Stimulated activated CD4-positive, alpha-beta T cell treated with anti-CD3 and anti-CD28 coated beads, TNF-alpha, amount 100 ng/mL, for 24 hours (primary cell): ENCODE measurements at places on chromosomes 7 and 10.

- DNase-seq = no peak
Observed at GRCh38 chr10:106771154-106771553, 393.4 kb downstream of the SORCS1 start.

DNA sequence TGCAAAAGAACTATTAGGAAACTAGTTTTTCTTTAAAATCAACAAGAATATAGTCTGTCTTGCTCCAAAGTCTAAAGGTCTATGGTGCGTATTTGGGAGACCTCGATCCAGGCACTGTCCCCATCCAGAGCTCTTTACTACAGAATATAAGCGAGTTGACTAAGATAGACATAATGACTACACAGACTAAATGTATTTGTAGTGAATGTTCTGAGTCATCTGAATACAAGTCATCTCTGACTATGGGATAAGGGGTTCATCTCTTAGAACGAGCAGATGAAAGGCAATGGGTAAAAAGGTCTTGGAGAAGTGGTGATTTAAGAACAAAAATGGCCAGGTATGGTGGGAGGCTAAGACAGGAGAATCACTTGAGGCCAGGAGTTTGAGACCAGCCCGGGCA, 136.0 kb upstream of the RSU1 start:
- DNase-seq = no peak

GRCh38 chr10:108469940-108470339, 1305.4 kb upstream of the SORCS1 start:
- no peak for DNase-seq

DNA sequence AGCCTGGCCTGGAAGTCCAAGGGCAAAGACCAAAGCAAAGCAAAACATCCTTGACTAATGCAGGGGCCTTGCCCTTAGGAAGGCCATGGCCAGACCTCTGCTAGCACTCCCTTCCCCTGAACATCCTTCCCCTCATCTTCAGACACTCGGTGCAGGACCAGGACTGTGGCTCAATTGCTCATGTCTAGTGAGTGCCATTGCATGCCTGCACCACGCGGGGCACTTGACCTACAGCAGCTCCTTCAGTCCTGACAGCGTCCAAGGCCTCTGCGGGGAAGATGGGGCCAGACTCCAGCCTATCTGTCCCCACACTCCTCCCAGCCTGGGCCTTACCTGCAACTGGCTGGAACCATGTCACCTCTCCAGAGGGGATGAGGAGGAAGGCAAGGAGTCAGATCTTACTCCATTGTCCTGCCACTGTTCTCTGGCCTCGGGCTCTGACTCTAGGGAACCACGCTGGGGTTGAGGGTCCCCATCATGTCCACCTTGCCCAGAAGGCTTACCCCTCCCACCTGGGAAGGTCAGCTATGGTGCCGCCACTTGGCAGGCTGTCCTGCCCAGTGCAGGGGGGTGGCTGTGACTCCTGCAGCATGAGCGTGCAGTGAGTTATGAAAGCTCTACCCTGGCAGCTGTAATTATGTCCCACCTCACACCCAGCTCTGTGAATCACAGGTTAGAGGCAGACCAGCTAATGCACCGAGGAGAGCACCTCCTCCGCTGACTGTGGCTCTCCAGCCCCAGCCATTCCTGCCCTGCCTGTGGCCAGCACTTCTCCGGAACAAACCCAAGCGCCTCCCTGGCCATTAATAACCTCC, 16.1 kb downstream of the DRGX start:
- no peak for DNase-seq

DNA sequence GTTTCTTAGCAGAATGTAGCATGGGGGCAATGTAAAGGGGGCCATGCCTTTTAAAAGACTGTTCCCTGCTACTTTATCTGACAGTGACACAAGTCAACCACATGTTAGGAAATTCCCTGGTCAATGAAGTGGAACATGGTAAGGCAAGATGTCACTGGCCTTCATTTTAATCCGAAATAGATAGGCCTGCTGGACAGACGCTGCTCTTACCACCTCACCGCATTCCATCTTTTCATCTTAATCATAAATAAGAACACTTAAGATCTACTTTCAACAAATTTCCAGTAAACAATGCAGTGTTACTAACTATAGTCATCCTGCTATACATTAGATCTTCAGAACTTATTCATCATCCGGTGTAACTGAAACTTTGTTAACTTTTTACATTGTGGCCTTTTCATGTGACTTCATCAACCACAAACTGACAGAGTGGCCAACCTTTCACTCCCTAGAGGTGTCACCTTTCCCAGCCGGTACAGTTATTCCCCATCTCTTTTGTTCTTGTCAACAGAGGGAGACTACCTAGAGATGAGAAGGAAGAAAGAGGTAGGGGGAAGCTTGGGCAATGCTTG, 15.6 kb downstream of the ASB4 start:
- no peak for DNase-seq

GRCh38 chr10:30812018-30812851, 182.7 kb upstream of the LYZL2 start:
- no peak for DNase-seq

DNA sequence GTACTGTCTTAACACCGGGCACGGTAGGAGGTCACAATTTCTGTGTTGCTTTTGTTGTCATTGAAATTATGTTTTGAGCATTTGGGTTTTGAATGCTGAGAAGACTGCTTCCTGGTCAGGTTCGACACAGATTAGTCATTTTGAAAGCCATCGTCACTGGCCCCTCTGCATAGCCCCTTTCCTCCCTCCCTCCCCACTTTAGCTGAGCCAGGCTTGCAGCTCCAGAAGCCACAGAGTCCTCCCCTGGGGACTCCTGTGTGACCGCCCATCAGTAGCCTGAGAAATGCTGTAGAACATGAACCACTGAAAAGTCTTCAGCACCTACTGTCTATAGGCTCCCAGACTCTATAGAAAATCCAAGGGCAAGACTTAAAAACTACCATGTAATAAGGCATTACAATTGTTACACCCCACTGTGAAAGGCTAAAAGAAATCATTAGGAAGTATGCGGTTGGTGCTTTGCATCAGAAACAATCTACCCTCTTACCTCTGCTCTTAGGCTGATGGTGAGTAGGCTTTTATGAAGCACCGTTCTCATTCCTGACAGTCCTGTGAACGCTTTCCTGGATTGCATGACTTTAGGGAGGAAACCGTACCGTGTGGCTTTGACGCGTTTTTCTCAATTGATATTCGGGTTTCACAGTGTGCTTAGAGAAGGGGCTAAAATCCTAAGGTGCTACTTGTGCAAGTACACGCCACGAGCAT, 24.8 kb downstream of the JCAD start:
- DNase-seq = no peak

- no peak for DNase-seq
Observed at GRCh38 chr10:86707505-86707904, 39.2 kb downstream of the LDB3 start.

DNA sequence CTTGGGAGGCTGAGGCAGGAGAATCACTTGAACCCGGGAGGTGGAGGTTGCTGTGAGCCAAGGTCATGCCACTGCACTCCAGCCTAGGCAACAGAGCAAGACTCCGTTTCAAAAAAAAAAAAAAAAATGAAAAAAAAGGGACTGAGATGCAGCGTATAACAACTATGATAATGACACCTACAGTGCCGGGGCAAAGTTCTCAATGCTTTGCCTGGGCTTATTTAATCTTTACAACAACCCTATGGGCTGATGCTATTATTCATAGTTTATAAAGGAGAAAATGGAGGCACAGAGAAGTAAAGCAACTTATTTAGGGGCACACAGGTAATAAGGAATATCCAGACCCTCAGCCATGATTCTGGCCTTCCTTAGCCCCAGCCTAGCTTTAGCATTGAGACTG, 47.6 kb downstream of the SUGCT start:
- no peak for DNase-seq

DNA sequence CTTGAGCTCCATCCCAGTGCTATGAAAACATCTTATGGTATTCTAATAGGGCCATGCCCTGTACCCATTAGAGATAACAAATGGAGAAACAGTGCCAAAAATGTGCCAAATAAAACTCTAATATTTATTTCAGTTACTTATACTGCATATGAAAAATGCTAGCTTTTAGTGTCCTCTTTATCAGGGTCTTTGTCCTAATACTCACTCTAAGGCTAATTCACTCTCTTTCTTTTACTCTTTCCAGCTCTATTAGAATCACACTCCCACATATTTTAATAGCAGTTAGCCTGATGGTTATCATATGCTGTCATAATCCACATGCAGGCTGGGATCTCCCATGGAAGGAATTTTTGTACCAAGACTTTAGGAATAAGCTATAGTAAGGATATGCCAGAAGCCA, 408.4 kb downstream of the ETV1 start:
- DNase-seq = no peak

GRCh38 chr10:18875477-18875876, 173.1 kb upstream of the MALRD1 start:
- no peak for DNase-seq

DNA sequence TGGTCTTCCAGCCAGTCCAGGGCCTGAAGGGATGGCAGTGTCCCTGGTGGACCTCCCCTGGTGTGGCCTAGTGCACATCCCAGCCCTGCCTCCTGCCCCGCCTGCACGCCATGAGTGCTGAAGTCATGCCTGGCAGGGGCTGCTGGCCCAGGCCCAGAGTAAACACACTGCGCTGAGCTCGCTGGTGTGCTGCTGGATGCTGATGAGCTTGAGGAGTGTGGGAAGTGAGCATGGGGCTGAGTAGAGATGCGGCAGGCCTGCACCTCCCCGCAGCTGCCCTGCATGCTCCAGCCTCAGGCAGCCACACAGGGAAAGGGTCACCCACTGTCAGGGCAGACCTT, 43.2 kb downstream of the HTRA1 start:
- no peak for DNase-seq

DNA sequence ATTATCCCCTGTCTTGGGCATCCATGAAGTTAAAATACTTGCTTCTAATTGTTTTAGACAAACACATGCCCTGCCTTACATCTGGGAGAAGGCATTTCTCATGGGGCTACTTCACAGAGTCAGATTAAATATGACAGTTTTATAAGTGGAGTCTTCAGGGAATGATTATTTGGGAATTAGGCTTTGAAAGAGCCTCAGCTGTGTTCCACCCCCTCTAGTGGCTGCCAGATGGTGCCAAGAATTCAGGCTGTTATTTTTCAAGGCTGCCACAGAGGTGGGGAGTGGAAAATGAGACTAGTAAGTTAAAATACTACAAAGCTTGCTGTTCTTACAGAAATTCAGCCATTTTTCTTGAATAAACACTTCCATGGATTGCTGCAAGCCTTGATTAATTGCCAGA, 45.8 kb upstream of the DNAH11 start:
- no peak for DNase-seq

DNA sequence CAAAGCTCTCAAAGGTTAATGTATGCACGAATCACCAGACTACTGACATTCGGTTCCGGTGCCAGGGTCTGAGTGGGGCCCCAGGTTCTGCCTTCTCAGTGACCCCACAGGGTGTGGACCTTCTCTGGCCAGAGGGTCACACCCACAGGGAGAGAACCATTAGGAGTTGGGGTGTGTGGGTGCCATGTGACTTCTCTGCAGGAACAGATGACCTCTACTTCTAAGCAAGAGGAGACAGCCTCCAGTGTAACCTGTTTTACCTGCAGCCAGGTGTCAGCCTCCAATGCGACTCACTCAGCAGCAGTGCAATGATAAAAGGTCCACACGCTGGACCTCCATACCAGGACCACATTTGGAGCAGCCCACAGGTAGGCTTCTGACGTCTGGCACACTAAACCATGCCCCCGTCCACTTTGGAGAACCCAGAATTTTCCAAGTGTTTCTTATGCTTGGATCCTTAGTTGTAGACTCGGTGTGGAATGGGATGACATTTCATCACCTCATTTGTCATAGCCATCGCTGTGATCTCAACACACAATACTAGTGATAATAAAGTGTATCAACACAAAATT, 16.2 kb upstream of the INSIG1 start:
- DNase-seq = no peak

GRCh38 chr10:102611514-102612087, 32.7 kb upstream of the TRIM8 start:
- no peak for DNase-seq

GRCh38 chr10:127922675-127923366, 15.9 kb downstream of the PTPRE start:
- no peak for DNase-seq

GRCh38 chr7:45993621-45994020, 72.5 kb upstream of the IGFBP3 start:
- no peak for DNase-seq

GRCh38 chr7:148588670-148589131, 1.9 kb upstream of the C7orf33 start:
- no peak for DNase-seq

DNA sequence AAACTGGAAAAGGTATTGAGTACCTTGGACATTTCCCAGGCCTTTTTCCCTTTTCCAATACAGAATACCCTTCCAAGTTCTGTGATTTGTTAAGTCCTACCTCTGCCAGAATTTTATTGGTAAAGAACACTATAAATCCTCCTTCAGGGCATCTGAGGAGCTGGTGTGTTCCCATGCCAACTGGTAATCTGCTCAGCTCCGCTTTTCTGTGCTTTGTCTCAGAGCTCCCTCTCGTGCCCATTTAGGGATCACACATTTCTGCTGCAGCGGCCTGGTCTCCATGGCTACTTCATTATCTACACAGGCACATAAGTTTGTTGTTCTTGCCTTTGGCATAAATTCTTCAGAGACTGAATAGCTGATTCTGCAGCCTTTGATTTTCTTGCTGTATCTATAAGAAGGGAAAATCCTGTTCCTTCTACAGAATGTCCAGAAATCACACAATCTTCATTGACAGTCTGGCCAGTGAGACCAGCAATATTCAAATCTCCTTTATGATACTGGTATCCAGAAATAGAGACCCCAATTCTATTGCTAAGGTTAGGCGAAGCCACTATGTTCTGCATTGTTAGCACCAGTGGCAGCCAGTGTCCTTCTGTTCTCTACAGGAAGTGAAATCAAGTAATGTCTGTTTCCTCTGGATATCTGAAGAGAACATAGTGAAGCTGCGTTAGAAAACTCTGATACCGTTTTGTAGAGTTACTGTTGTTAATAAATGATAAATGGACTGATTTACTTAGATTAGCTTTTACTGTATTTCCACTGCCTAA, 51.9 kb downstream of the DENND11 start:
- peak; percentile 7 for DNase-seq

DNA sequence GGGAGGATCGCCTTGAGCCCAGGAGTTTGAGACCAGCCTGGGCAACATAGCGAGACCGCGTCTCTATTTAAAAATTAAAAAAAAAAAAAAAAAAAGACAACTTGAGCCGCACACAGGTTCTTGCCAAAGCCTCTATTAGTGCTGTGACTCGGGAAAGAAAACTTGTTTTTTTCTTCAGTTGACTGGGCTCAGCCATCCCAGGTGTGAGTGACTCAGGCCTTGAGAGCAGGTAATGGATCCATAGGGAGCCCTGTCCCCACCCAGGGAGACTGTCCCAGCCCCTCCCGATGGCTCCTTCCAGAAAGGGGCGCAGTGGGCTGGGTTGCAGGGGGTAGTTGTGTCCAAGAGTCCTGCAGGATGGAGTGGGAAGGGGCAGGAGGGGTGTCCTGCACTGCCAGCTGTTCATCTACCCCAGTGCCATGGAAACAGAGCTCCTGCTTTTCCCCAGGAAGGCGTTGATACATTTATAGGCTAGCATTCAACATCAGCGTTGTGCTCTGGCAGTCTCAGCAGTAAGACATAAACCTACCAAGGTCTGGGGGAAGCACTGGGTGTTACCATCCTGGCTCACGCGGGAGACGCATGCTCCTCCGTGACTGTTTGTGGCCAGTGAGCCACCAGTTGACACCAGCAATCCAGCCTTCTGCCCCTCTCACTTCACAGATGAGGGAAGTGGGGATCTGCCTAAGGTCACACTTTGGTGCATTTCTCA, 126.6 kb downstream of the CUX1 start:
- no peak for DNase-seq
